ENCODE measurements at places on chromosomes 2 and 18. TPM values are rescaled to one million over a fixed set of nuclear protein-coding genes. Genes with fewer than 3 reads are reported as not detected.

The LOXL3 gene
- 23.7 TPM for total RNA-seq

The CASP10 gene
- total RNA-seq, result 0.86 TPM

The STK11IP gene
- 22.4 TPM for total RNA-seq

The RNASEH1 gene
- 24.3 TPM for total RNA-seq

The CD28 gene
- total RNA-seq, result not detected

The PHOSPHO2 gene
- total RNA-seq, result 3.8 TPM

DNA sequence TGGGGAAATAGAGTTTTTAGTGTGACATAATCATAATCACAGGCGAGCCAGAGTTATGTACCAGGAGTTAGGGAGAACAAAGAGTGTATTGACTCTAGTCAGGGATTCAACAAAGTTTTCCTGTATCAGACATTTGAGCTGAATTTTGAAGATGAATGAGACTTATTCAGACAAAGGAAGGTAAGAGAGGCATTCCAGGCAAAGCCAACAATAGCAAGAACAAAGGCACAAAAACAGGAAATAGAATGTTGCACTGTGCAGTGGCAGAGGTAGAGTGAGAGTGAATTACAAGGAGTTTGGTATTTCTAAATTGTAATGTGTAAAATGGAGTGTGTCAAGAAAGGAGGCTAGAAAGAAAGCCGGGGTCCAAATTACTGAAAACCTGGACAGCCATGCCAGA is 156.2 kb downstream of the CCDC148 start:
- no peak overlapping the region for H3K27ac ChIP-seq
- H3K36me3 ChIP-seq, result no peaks in the 10 kb centered on the region
- H3K4me3 ChIP-seq, result no peak overlapping the region

GRCh38 chr18:48620071-48620470 is 81.2 kb downstream of the CTIF start:
- H3K27ac ChIP-seq, result no peak overlapping the region
- H3K27me3 ChIP-seq, result no peaks in the 10 kb centered on the region
- no peak for DNase-seq
- H3K36me3 ChIP-seq, result no peaks in the 10 kb centered on the region
- no peak overlapping the region for H3K4me3 ChIP-seq
- peaks cover 15% of the 10 kb centered on the region for H3K4me1 ChIP-seq

DNA sequence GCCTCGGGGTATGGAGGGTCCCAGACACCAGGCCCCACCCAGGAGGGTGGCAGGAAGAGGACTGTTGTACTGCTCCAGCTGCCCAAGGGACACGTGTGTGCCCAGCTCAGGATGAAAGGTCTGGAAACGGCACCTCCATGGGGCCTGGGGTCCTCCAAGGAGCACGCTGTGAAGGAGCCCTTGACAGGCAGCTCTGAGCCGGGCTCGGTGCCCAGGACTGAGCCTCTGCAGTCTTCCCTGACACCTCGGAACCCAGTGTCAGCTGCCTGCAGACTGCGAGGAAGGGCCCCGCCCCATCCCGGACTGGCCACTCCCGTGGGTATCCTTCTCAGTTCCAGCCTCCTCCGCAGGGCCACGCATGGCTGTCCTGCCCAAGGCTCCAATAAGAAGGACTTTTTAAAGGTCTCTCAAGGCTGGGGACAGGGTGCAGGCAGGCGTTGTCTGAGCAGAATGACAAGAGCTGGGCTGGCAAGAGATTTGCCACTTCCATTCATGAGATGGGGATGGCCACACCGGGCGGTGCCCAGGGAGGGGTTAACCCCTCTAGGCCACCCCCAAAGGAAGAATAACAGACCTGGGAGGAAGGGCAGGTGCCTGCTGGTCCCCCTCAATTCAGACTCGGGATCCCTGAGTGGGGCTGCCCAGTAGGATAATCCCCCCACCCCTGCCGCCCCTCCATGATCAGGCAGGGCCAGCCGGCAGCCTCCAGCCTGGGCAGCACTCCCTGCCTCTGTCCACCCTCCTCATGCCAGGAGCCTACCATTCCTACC is 8.9 kb downstream of the ECEL1 start:
- no peak overlapping the region for H3K27ac ChIP-seq
- DNase-seq, result no peak
- H3K36me3 ChIP-seq, result no peaks in the 10 kb centered on the region
- peaks cover 87% of the 10 kb centered on the region for H3K27me3 ChIP-seq

DNA sequence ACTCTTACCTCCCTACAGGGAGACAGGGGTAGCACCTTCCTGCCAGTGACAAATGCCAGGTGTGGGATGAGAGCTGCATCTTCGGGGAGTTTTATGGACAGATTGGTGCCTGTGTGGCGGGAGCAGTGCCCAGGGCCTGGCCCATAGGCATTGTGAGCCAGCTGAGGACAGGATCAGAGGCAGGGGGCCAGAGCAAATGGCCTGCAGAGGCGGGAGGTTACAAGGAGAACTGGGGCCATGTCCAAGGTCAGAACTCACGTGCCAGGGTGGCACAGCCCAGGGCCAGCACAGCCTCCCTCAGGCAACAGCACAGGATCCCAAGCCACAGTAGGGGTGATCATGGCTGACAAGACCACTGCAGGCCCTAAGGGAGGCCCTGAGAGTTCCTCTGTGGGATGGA is 40.2 kb upstream of the MCFD2 start:
- H3K27ac ChIP-seq, result no peak overlapping the region
- peaks cover 3% of the 10 kb centered on the region for H3K36me3 ChIP-seq
- no peak overlapping the region for H3K4me3 ChIP-seq
- H3K4me1 ChIP-seq, result no peaks in the 10 kb centered on the region

- no peaks in the 10 kb centered on the region for H3K27me3 ChIP-seq
- H3K4me3 ChIP-seq, result no peak overlapping the region
- DNase-seq, result no peak
- H3K36me3 ChIP-seq, result no peaks in the 10 kb centered on the region
- H3K4me1 ChIP-seq, result no peaks in the 10 kb centered on the region
Measured at GRCh38 chr18:32072321-32072720, 19.4 kb upstream of the RNF138 start.

DNA sequence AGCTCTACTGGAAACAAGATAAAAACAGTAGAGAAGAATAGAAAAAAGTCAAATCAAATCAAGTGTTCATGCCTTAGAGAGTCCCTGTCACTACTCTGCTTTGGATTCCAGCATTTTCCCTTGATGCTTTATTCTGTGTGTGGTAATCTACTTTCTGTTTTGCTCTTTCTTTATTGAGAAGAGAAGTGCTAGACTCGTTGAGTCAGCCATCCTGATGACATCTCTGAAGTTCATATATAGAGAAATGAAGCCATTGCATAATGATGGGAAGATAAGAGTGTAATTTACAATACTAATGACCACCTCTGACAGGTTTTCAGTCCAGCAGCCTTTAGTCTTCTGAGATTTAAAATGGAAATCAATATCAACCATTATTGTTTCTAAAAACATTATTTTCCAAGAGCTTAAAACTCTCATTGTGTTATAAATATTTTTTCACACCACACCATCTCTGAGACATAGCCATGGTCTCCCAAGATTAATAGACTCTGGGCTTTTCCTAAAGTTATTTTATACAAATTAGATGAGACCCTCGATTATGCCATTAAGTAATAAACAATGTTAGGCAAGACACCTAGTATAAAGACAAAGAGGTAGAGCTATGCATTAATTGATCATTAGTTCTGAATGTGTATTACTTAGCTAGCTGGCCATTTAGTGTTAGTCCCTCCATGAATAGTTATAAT is 679.0 kb upstream of the ACVR2A start:
- H3K36me3 ChIP-seq, result no peaks in the 10 kb centered on the region
- no peaks in the 10 kb centered on the region for H3K4me1 ChIP-seq
- DNase-seq, result peak; percentile 34
- H3K4me3 ChIP-seq, result no peak overlapping the region
- no peak overlapping the region for H3K27ac ChIP-seq

GRCh38 chr2:60567096-60567495 is 13.6 kb upstream of the BCL11A start:
- no peaks in the 10 kb centered on the region for H3K4me1 ChIP-seq
- peaks cover 71% of the 10 kb centered on the region for H3K27me3 ChIP-seq
- no peak for DNase-seq
- no peak overlapping the region for H3K27ac ChIP-seq
- H3K4me3 ChIP-seq, result no peak overlapping the region
- no peaks in the 10 kb centered on the region for H3K36me3 ChIP-seq

DNA sequence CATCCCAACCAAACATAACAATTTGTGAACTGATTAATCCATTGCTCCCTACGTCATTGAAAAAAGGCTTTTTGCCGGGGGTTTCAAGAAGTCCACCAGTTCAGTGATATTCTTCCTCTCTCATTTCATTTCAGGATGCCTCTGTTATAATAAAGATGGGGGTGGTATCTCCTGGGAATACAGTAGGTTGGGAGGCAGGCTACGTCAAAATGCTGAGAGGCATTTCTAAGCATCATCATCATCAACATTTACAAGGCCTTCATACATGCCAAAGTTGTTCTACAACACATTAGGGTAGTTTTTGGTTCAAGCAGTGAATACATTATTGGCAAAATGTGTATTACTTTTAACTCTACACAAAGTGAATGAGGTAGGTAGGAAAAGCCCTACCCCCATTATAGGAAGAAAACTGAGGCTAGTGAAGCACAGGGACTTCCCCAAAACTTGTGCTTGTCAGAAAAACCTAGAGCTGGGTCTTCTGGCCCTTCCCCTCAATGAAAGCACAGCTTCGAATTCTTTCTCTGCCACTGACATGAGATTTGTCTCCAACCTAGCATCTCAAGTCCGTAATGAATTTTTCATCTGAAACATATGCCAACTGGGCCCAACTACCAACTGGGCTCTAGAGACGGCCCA is 11.3 kb downstream of the OSR1 start:
- no peaks in the 10 kb centered on the region for H3K36me3 ChIP-seq
- DNase-seq, result no peak
- peak overlapping the region; percentile 80 for H3K4me3 ChIP-seq
- H3K27ac ChIP-seq, result peak overlapping the region; percentile 61
- peaks cover 17% of the 10 kb centered on the region for H3K27me3 ChIP-seq

- peak; percentile 92 for DNase-seq
- H3K36me3 ChIP-seq, result no peaks in the 10 kb centered on the region
- H3K4me3 ChIP-seq, result no peak overlapping the region
- H3K4me1 ChIP-seq, result peaks cover 5% of the 10 kb centered on the region
- no peaks in the 10 kb centered on the region for H3K27me3 ChIP-seq
Measured at GRCh38 chr2:145744541-145745386, 1224.8 kb upstream of the ZEB2 start.

- no peak overlapping the region for H3K27ac ChIP-seq
- no peak for DNase-seq
- H3K27me3 ChIP-seq, result no peaks in the 10 kb centered on the region
- H3K36me3 ChIP-seq, result no peaks in the 10 kb centered on the region
Measured at GRCh38 chr2:23294238-23294637, 90.7 kb upstream of the KLHL29 start.

GRCh38 chr2:74982577-74982976 is 24.1 kb downstream of the POLE4 start:
- H3K4me1 ChIP-seq, result no peaks in the 10 kb centered on the region
- no peaks in the 10 kb centered on the region for H3K36me3 ChIP-seq
- H3K27ac ChIP-seq, result no peak overlapping the region
- H3K4me3 ChIP-seq, result no peak overlapping the region

GRCh38 chr2:134178138-134178877 is 75.6 kb upstream of the MGAT5 start:
- no peak overlapping the region for H3K27ac ChIP-seq
- no peaks in the 10 kb centered on the region for H3K27me3 ChIP-seq
- H3K4me3 ChIP-seq, result no peak overlapping the region

GRCh38 chr2:76669966-76670465 is 852.2 kb downstream of the LRRTM4 start:
- peaks cover 6% of the 10 kb centered on the region for H3K4me1 ChIP-seq
- H3K27me3 ChIP-seq, result no peaks in the 10 kb centered on the region
- no peaks in the 10 kb centered on the region for H3K36me3 ChIP-seq

GRCh38 chr2:201886504-201886903 is 80.2 kb downstream of the CDK15 start:
- H3K27me3 ChIP-seq, result peaks cover 81% of the 10 kb centered on the region
- H3K27ac ChIP-seq, result no peak overlapping the region
- H3K4me1 ChIP-seq, result peaks cover 28% of the 10 kb centered on the region
- H3K36me3 ChIP-seq, result no peaks in the 10 kb centered on the region
- H3K4me3 ChIP-seq, result no peak overlapping the region
